ENCODE measurements at places on chromosomes 7 and 10. TPM values are rescaled to one million over a fixed set of nuclear protein-coding genes. Genes with fewer than 3 reads are reported as not detected.

- DNase-seq, result no peak
Measured at GRCh38 chr10:122981066-122981464, 864 bp downstream of the PSTK start.

DNA sequence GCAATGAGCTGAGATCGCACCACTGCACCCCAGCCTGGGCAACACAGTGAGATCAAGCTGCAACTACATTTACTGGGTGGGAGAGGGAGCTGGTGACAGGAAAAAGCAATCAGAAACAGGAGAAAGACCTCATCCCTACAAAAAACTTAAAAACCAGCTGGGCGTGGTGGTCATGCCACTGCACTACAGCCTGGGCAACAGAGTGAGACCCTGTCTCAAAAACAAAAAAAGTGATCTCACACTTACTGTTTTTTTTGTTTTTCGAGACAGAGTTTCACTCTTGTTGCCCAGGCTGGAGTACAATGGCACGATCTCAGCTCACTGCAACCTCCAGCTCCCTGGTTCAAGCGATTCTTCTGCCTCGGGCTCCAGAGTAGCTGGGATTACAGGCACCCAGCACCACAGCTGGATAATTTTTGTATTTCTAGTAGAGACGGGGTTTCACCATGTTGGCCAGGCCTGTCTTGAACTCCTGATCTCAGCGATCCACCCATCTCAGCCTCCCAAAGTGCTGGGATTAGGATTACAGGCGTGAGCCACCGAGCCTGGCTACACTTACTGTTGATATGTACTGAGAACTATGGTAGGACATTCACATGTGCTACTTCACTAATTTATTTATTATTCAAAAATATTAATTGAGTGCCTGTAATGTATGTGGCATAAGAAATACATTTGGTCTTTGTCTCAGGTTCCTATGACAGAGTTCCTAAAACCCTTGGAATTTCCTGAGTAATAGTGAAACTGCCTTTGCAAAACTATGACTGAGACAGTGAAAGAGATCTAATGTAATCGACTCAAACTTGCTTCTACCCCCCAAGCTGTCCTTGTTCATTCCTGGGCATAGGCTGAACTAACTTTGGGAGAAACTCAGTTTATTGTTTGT, 27.7 kb upstream of the NRBF2 start:
- no peak for DNase-seq

Gene ZDHHC6
- polyA plus RNA-seq, result 69.0 TPM

GRCh38 chr7:100142461-100142860, 6.3 kb upstream of the LAMTOR4 start:
- DNase-seq, result no peak

- DNase-seq, result no peak
Measured at GRCh38 chr10:86366033-86366901, at the start of gene GRID1. TSS of gene GRID1 (minus strand) at chr10:86366795.

Gene HSPA12A
- polyA plus RNA-seq, result 33.9 TPM

Gene GPR26
- polyA plus RNA-seq, result 0.01 TPM

DNA sequence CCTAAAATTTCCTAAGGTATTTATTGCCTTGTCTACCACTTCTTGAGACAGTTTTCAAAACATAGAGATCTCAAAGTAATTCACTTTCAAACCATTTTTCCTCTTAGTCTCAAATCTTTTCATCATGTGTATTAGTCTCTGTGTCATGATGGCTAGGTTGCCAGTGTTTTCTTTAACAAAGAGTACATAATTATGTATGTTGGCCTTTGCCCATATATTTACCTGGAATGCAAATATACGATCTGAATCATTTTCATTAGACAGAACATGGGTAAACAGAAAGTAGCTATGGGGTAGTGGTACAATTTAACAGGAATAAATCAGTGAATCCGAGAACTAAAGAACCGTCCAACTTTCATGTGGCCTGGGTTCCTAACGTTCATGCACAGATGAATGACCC, 852.1 kb upstream of the MBL2 start:
- no peak for DNase-seq

DNA sequence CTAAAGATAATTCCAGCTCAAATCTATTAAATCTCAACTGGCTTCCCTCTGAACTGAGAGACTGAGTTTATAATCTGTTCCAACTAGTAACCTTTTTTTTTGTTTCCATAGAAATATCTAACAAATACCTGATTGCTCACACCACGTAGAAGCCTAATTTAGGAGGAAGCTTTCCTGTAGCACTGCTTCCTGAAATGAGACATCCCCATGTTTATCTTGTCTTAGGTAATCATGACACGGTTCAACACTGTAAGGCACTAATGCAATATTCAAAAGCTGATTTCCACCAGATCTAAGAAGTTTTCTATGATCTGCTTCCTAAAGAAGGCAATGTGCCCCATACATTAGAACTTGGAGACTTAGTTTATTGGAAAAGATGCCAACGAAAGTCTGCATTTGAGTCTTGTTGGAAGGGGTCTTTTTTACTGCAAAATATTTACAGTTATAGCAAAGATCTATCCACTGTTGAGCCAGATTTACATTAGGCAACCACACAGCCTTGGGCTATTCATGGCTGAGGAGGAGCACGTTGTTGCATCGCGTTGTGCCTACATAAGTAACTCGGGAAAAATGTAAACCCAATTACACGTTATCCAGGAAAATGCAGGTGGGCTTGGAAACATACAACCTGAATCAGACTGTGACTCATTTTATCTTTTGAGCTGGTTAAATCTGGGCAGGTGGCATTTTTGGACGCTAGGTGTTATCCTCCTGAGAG, 66.3 kb downstream of the VIPR2 start:
- DNase-seq, result no peak

Gene CUBN
- 182 TPM for polyA plus RNA-seq

GRCh38 chr7:154863766-154864522, 139.0 kb downstream of the PAXIP1 start:
- DNase-seq, result no peak

DNA sequence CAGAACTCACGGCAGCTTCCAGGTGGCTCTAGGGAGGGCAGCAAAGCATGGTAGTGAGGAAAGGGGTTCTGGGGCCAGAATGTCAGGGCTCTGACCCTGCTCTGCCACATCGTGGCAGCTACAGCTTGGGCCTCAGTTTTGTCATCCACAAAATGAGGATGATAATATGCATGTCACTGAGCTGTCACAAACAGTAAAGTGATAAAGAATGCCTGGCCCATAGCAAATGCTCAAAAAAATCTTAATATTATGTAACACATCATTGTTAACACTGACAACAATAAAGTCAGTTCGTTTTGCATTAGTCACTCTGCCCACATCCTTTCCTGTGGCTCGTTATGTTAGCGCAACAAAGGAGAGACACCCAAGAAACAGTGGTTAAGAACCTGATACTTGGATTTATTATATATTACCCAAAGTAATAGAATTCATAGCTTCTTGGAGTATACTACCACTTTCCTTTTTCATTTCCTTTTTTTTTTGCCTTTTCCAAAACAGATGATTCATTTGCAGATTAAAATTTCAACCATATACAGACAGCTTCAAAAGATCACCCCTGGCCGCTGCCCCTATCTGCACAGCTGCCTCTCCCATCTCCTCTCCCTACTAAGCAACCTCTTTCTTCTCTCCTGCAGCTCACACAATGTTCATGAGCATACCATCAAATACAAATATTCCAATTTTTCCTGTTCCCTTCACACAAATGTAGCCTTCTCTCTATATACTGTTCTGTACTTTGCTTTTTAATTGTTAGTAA, 45.5 kb upstream of the DDC start:
- no peak for DNase-seq

DNA sequence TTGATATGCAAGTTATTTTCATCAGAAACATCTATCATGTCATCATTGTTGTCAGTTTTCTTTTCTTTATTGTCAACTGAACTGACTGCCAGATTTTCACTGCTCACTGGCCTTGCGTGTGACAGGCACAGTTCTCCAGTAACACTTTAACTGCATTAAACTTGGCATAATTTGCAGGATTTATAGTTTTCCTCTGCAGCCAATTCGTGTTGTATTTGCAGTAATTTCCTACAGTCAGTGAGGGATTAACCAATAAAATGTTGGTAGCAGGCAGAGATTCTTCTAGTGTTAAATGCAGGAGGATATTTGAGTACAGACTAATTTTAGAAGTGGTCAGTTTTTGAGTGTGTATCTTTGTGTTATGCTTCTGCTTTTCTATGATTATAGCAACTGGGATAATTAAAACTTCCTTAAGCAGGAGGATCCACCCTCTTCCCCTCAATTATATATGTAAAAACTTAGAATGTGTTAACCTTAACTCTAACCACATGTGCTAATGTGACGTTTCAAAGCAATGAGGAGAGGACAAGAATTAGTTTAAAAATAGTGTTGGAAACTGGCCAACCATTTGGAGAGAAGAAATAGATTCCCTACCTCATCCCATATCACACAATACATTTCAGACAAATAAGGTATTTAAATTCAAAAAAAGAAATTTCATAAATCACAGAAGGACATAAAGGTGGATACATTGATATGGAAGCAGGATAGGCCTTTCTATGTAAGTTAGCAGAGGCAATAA, 365.5 kb upstream of the BMPER start:
- no peak for DNase-seq

GRCh38 chr7:12951397-12951801, 264.0 kb downstream of the ARL4A start:
- no peak for DNase-seq

GRCh38 chr7:69596723-69597277, 1.5 kb upstream of the AUTS2 start:
- DNase-seq, result no peak

Gene CLRN3
- 18.4 TPM for polyA plus RNA-seq

Gene SPDYE1
- polyA plus RNA-seq, result 0.62 TPM

- no peak for DNase-seq
Measured at GRCh38 chr7:148306759-148307158, 283.8 kb upstream of the C7orf33 start.

Gene NUDT1
- 19.8 TPM for polyA plus RNA-seq

Gene TMEM178B
- 0.21 TPM for polyA plus RNA-seq

DNA sequence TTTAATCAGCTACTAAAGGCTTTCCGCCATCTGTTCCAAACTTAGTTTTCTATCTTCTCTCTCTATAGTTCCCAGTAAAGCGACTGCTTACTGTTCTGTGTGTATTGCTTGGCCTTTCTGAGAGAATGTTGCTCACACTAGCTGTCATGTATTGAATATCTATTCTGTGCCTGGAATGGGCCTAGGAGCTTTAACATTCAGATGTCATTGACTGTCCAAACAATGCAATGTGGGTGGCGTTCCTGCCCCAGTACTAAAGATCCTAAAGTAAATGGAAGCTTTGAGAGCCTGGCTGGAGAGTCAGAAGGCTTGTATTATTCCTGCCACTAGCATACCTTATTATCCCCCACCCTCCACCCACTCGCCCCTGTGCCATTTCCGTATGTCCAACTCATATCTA, 163.5 kb downstream of the SDHAF3 start:
- DNase-seq, result no peak
